ENCODE measurements at places on chromosomes 4 and X.

DNA sequence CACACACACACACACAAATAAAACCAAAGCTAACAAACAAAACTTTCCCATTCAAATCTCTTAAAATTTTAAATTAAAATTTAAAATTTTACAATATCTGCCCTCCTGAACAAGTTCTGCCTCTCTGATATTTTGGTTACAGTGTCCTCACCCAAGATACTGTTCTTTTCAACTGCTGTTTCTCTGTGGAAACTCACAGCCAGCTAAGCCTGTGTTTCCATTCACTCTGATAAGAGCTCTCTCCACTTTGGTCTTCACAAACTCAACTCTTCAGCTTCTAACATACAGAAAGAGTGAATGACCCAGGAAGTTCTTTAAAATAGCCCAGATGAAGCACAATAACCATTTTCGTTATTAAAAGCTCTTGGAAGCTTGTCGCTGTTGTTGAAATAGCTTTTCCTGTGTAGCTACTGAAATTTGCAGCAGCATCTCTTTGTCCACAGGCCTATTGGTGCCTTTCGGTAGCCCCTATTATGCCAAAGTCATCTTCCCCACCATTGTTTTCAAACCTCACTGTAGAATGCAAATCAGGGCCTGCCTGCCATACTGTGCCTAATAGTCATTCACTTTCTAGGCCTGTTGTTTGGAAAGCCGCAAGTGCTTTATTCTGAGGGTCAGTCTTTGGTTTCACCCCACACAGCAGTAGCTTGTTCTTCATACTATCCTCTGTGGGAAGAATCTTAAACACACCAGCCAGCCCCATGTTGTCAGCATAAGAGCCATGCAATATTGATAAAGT, 19.4 kb downstream of the INPP4B start:
- no peak for DNase-seq

DNA sequence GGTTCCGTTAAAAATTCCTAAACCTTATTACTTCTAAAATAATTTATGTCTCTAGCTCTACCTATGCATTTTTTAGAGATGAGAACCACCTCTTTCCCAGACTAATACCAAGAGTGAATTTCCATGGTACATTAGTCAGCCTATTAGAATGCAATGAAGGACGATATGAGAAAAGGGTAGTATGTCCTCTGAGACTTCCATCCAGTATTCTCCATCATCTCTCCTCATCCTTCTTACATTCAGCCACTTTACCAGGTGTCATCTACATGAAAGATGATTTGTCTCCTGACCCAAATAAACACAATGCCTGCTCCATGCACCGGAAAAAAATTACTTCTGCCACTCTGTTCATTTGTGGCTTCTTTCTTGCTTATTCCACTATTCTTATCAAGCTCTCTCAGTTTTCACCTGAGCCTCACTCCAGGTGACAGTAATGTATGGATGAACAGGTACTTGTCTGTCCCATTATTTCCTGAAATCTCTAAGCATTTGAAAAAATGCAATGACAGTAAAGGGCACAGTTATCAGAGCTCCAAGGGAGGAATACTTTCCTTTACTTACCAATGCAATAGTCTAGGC, 97.9 kb downstream of the MAB21L2 start:
- DNase-seq: no peak

DNA sequence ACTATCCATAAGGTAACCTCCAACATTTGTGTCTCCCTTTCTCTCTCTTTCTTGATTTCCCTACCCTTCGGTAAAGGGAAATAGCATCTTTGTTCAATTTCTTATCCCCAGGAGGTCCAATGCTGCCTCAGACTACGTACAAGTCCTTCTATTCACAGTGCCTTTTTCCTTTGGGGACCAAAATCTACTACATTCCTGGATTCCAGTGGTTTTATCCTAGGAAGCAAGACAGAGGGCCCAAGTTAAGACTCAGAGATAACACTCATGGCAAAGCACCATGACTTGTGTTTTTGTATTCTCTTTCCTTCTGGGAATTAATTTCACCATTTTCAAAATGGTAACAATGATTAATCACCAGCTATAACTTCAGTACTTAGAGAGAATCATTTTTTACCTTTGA, 10.6 kb downstream of the G3BP2 start:
- no peak for DNase-seq

GRCh38 chrX:153645151-153645550, 1.9 kb upstream of the DUSP9 start:
- no peak for DNase-seq

DNA sequence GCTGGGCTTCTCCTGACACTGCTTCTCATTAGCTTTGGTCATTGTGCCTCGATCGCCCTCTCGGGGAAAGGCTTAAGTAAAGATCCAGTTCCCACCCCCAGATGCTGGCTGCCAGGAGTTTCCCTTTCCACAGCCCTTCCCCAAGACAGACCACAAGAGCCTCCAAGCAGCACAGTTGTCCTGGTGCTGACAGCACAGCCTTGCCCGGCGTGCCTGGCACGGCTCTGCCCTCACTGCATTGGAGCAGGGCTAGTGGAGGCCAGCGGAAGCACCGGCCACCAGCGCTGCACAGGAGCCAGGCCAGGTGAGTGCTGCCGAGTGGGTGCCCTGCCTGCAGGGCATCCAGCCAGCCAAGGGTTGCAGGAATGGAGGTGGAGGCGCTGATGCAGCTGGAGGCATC, 9.7 kb upstream of the MSANTD1 start:
- DNase-seq: no peak

GRCh38 chrX:45198301-45198700, 2.4 kb downstream of the DIPK2B start:
- no peak for DNase-seq

DNA sequence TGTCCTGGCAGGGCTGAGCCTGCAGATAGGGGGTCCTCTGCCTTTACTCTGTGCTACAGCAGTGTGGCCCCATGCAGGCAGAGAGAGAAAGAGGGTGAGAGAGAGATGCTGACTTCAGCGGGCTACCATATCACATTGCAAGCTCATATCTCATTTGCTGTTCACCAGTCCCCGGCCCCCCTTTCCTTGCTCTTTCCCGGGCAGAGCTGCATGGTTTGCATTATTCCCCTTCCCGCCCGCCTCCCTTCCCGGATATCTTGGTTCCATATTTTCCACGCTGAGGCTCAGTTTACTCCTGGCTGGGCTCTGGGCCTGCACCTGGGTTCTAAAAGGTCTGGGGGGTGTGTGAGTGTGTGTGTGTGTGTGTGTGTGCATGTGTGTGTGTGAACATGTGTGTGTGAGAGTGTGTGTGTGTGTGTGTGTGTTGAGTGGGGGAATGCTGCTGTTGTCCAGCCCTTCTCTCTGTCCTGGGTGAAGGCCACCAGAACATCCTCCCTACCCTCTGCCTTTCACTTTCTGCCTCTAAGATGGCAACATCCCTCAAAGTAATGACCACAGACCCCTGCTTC, 63.5 kb downstream of the PJA1 start:
- DNase-seq: no peak

DNA sequence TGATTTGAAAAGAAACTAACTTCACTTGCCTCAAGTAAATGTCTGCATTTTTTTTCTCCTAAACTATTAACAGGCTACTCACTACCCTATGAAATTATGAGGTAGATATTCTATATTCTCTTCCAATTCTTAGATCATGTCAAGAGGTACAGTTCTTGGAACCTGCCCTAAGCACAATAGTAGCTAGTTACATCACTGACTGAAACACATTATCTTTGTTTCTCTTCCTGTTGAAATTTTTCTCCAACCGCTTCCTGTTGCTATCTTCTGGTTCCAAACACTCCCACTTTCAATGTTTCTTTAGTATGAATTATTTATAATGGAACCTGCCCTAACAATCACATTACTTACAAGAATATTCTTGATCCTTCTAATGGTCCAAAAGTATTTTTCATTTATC, 5.0 kb upstream of the BANK1 start:
- DNase-seq: no peak

Measured in H9 (cell line).